ENCODE measurements at places on chromosomes 7 and 10. TPM values are rescaled to one million over a fixed set of nuclear protein-coding genes. Genes with fewer than 3 reads are reported as not detected.

GRCh38 chr10:47401874-47402640, 18.0 kb upstream of the ZNF488 start:
- H3K27ac ChIP-seq, result no peak overlapping the region
- no peak for DNase-seq
- peaks cover 17% of the 10 kb centered on the region for H3K4me1 ChIP-seq
- H3K27me3 ChIP-seq, result peaks cover 9% of the 10 kb centered on the region
- peaks cover 4% of the 10 kb centered on the region for H3K36me3 ChIP-seq

SUN3 gene
- total RNA-seq, result not detected

CHAT gene
- total RNA-seq, result 15.4 TPM

CHST15 gene
- 2.4 TPM for total RNA-seq

MYOZ1 gene
- 0.64 TPM for total RNA-seq

CRYGN gene
- not detected for total RNA-seq
